ENCODE measurements at places on chromosomes 7 and 10.

DNA sequence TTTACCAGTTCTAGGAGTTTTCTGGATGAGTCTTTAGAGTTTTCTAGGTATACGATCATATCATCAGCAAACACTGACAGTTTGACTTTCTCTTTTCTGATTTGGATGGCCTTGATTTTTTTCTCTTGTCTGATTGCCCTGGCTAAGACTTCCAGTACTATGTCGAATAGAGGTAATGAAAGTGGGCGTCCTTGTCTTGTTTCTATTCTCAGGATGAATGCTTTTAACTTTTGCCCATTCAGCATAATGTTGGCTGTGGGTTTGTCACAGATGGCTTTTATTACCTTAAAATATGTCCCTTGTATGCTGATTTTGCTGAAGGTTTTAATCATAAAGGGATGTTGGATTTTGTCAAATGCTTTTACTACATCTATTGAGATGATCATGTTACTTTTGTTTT, 223.2 kb upstream of the COBL start:
- no peaks in the 10 kb centered on the region for H3K27me3 ChIP-seq
- H3K27ac ChIP-seq, result no peak overlapping the region
- no peak for DNase-seq
- H3K36me3 ChIP-seq, result no peaks in the 10 kb centered on the region
- H3K4me1 ChIP-seq, result no peaks in the 10 kb centered on the region

GRCh38 chr7:151057506-151057988, at the start of gene CDK5:
Gene CDK5, minus strand, starts transcription at chr7:151057897. Its CDS starts 49 bp downstream, at chr7:151057848.
- DNase-seq, result no peak
- H3K36me3 ChIP-seq, result no peaks in the 10 kb centered on the region
- H3K4me1 ChIP-seq, result peaks cover 21% of the 10 kb centered on the region
- no peaks in the 10 kb centered on the region for H3K27me3 ChIP-seq
- peak within 1 kb of the TSS; percentile 48 for H3K4me3 ChIP-seq

GRCh38 chr10:59984415-59984814, 78.1 kb upstream of the CCDC6 start:
- H3K4me1 ChIP-seq, result peaks cover 10% of the 10 kb centered on the region
- no peak for DNase-seq
- no peaks in the 10 kb centered on the region for H3K27me3 ChIP-seq

DNA sequence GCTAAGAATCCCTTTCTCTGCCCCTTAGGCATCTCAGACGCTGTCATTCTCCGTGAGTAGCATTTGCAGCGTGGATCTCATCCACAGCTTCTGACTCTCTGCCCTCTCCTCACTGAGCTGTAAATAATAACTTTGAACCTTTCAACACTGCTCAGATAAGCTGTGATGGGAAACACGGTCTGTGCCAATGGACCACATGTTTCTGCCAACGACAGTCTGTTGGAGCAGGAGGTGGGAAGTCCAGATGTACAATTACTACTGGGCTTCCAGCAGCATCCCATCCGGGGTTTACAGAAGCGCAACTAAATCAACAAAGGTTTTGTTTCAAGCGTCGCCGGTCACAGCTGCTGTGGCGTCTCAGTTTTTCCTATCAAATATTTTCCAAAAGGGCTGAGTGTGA, 1110.6 kb downstream of the TYW1 start:
- no peaks in the 10 kb centered on the region for H3K36me3 ChIP-seq
- no peaks in the 10 kb centered on the region for H3K4me1 ChIP-seq
- no peak overlapping the region for H3K4me3 ChIP-seq
- no peaks in the 10 kb centered on the region for H3K27me3 ChIP-seq
- no peak overlapping the region for H3K27ac ChIP-seq

DNA sequence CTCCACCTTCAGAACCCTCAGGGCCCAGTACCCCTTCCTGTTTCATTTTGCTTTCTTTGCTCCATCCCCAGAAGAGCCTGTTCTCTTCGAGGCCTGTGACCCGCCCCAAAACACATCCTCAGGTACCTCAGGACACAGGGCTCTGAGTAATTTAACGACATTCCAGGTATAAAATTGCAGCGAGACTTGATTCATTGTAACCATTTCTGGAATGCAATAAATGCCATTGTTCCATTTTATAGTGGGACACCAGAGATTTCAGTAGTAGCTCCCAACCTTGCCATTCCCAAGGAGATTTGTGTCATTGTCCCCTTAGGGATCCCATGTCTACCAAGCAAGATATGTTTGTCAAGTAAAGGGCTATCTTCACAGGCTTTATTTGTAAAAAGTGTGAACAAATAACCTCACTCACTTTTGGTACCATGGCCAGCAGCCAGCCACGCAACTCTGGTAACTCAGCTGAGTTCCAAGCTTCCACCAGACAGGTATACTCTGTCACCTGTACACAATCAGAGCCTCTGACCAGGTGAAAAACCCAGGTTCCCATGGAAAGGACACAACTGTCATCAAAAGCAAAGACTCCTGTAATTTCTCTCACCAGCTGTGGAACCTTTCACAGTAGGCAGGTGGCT, 441.3 kb downstream of the PLXNA4 start:
- DNase-seq, result no peak
- H3K36me3 ChIP-seq, result no peaks in the 10 kb centered on the region
- H3K4me3 ChIP-seq, result no peak overlapping the region
- no peak overlapping the region for H3K27ac ChIP-seq

- no peak overlapping the region for H3K27ac ChIP-seq
- no peak for DNase-seq
- H3K36me3 ChIP-seq, result no peaks in the 10 kb centered on the region
These were observed 240.3 kb downstream of the IPMK start for GRCh38 chr10:58027426-58027825.

- H3K4me1 ChIP-seq, result no peaks in the 10 kb centered on the region
- H3K36me3 ChIP-seq, result no peaks in the 10 kb centered on the region
- H3K27ac ChIP-seq, result no peak overlapping the region
- peaks cover 21% of the 10 kb centered on the region for H3K27me3 ChIP-seq
These were observed 4.4 kb downstream of the RASGEF1A start for GRCh38 chr10:43262397-43262901.

DNA sequence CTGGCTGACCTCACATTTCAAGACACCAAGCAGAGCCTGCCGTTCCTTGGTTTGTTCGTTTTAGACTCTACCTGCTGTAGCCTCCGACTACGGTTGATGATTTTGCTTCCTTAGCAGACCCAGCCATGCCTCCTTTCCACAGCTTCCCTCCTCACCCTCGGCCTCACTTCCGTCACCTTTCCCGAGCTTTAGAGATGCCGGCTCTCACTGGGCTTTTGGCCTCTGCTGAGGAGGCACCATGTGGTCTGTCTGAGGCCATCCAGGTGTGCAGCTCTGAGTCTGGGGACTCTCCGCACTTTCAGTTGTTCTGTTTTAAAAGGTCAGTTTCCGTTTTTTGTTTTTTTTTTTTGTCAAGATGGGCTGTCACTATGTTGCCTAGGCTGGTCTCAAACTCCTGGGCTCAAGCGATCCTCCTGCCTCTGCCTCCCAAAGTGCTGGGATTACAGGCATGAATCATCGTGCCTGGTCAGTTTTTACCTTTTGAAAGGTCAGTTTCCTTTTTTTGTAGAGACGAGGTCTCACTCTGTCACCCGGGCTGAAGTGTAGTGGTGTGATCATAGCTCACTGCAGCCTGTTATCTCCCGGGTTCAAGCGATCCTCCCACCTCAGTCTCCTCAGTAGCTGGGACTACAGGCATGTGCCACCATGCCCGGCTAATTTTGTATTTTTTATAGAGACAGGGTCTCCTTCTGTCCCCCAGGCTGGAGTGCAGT, 11.7 kb downstream of the ORAI2 start:
- no peak overlapping the region for H3K27ac ChIP-seq
- H3K36me3 ChIP-seq, result no peaks in the 10 kb centered on the region
- no peak for DNase-seq
- H3K27me3 ChIP-seq, result no peaks in the 10 kb centered on the region
- no peak overlapping the region for H3K4me3 ChIP-seq

DNA sequence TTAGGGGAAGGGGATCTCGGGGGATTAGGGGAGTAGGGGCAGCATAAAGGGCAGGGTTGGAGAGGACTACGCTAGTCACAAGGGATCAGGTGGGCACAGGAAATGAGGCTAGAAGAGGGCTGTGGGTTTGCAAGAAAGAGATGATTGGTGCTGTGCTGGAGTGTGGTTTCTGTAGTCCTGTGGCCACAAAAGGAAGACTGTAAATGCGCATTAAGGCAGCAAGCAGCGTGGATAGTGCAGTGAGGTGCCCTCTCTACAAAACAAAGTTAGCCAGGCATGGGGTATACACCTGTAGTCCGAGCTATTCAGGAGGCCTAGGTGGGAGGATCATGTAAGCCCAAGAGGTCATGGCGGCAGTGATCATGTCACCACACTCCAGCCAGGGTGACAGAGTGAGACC, 212.1 kb downstream of the MLLT10 start:
- H3K4me3 ChIP-seq, result no peak overlapping the region
- H3K27me3 ChIP-seq, result no peaks in the 10 kb centered on the region
- no peak for DNase-seq
- H3K36me3 ChIP-seq, result peaks cover 29% of the 10 kb centered on the region

- no peaks in the 10 kb centered on the region for H3K27me3 ChIP-seq
- H3K4me1 ChIP-seq, result no peaks in the 10 kb centered on the region
- no peak overlapping the region for H3K27ac ChIP-seq
- DNase-seq, result no peak
These were observed 290 bp downstream of the MALRD1 start for GRCh38 chr10:19048891-19049290.

DNA sequence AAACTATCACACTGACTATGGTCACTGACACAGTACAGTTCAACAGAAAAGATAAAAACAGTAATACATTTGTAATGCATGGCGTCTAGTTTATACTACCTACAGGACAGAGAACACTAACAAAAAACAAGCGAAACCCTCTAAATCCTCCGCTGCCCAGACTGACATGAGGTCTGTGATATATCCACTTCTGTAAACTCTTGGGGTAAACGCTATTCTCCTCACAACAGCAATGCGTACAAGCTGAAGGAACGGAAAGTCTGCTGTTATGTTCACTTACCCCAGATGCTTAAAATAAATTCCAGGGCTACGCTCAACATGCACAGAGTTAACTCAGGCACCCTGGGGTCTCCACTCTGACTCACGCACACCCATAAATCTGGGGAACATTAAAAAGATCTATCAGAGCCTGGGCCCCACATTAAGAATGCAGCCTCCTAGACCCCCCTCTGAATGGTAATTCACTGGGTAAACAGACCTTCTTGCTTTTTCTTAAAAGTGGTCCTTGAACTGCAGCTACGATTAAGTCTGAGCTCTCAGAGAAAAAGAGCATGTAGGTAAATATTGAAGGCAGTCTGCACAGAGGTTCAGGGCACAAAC, 105.6 kb downstream of the CTBP2 start:
- no peak overlapping the region for H3K27ac ChIP-seq
- H3K36me3 ChIP-seq, result peaks cover 49% of the 10 kb centered on the region
- H3K27me3 ChIP-seq, result no peaks in the 10 kb centered on the region
- H3K4me1 ChIP-seq, result peaks cover 9% of the 10 kb centered on the region
- DNase-seq, result no peak

DNA sequence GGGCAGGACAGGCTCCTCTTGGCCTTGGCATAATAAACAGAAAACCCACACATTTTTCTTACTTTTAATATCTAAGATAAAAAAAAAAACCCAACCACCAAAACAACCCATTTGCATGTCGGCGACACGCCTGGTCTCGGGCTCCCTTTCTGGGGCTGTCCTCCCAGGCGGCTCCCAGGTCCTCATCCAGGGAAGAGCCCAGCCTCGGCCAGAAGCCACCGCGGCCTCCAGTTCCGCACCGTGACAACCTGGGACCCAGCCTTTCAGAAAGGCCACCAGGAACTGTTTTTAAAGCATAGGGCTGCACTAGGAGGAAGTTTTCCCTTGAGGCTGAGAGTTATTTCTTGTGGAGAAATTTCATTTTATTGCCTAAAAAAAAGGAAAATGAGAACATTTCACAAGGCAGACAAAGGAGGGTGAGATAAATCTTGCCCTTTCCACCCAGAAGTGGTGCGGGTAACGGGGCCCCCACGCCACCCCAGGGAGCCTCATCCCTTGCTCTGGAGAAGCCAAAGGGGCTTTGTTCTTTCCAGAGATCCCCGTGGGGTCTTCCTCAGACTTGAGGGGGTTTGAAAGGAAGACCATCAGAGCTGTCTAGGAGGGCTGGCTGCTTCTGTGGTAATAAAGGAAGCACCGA, 39.2 kb upstream of the MKRN1 start:
- no peaks in the 10 kb centered on the region for H3K36me3 ChIP-seq
- no peaks in the 10 kb centered on the region for H3K4me1 ChIP-seq
- no peak overlapping the region for H3K4me3 ChIP-seq
- no peak for DNase-seq
- H3K27me3 ChIP-seq, result no peaks in the 10 kb centered on the region

GRCh38 chr10:106078895-106079576, 1085.5 kb downstream of the SORCS1 start:
- no peak for DNase-seq
- no peaks in the 10 kb centered on the region for H3K4me1 ChIP-seq
- no peak overlapping the region for H3K4me3 ChIP-seq
- no peaks in the 10 kb centered on the region for H3K27me3 ChIP-seq

DNA sequence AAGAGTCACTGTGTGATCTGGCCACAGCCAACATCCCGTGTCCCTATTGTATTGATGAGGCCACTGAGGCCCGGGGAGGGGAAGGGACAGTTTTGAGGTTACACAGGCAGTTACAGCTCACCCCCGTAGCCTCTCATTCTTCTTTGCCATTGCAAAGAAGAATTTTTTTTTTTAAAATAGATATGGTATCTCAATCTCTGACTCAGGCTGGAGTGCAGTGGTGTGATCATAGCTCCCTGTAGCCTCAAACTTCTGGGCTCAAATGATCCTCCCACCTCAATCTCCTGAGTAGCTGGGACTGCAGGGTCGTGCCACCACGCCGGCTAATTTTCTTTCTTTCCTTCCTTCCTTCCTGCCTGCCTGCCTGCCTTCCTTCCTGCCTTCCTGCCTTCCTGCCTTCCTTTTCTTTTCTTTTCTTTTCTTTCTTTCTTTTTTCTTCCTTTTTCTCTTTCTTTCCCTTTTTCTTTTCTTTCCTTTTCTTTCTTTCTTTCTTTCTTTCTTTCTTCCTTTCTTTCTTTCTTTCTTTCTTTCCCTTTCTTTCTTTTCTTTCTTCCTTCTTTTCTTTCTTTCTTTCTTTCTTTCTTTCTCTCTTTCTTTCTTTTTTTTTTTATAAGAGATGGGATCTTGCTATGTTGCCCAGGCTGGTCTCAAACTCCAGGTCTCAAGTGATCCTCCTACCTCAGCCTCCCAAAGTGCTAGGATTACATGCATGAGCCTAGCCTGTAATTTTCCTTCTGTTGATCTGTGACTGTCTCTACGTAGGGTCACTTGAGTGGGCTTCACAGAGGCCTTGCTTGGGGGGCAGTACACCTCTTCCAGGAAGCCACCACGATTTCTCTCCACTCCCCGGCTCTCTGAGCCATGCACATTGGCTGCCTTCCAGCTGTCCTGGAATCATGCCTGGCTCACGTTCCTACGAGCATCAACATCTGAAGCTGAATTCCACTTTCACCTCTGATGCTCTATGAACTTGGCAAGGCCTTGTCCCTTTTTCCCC, 31.3 kb downstream of the TMEM270 start:
- H3K4me3 ChIP-seq, result no peak overlapping the region
- H3K27me3 ChIP-seq, result no peaks in the 10 kb centered on the region
- no peak for DNase-seq
- no peaks in the 10 kb centered on the region for H3K4me1 ChIP-seq
- no peaks in the 10 kb centered on the region for H3K36me3 ChIP-seq

- H3K27ac ChIP-seq, result no peak overlapping the region
- DNase-seq, result no peak
- peaks cover 10% of the 10 kb centered on the region for H3K4me1 ChIP-seq
- no peak overlapping the region for H3K4me3 ChIP-seq
- no peaks in the 10 kb centered on the region for H3K27me3 ChIP-seq
These were observed 60.2 kb downstream of the CCDC71L start for GRCh38 chr7:106600569-106601373.

GRCh38 chr10:43880160-43880559, 231.5 kb upstream of the ZNF32 start:
- H3K4me3 ChIP-seq, result no peak overlapping the region
- no peak for DNase-seq
- H3K27me3 ChIP-seq, result no peaks in the 10 kb centered on the region
- no peak overlapping the region for H3K27ac ChIP-seq
- no peaks in the 10 kb centered on the region for H3K36me3 ChIP-seq
